ENCODE measurements at places on chromosomes 3 and 15.

GRCh38 chr15:25624504-25625177, 185.8 kb upstream of the UBE3A start:
- DNase-seq: no peak

DNA sequence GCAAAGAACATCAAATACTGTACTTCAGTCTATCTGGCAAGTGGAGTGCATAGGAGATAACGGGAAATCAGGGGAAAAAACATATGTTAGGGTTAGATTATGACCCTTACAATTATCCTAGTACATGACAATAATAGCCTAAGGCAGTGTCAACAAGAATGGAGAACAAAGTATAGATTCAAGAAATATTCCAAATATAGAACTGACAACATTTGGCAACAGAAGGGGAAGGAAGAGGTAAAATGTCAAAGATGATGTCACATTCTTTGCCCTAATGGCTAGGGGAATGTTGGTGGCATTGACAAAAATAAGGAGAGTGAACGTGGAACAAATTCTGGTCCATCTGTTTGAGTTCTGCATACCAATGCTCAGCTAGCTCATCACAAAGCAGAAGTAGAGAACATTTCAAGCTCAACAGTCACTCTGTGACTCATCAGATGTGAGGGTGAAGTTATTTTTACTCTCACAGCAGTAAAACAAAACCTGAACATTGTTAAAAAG, 15.5 kb upstream of the ATP8B4 start:
- DNase-seq: no peak

- DNase-seq: no peak
Measured at GRCh38 chr3:154971771-154972326, 108.3 kb upstream of the MME start.

DNA sequence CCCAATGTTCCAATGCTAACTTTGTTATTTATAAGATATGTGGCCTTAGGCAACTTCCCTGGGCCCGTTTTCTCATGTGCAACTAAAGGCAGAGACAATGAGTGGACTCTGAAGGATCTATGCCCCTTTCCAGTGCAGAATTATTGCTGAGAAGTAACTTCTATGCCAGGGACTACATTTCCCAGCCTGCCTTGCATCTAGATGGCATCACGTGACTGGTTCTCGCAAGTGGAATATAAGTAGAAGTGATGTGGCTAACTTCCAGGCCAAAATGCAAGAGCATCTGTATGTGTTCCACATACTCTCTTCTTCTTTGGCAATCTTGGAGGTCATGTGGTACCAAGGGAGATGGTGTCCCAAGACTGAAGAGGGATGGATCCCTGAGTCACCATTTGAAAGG, 674.4 kb downstream of the NTRK3 start:
- DNase-seq: no peak

DNA sequence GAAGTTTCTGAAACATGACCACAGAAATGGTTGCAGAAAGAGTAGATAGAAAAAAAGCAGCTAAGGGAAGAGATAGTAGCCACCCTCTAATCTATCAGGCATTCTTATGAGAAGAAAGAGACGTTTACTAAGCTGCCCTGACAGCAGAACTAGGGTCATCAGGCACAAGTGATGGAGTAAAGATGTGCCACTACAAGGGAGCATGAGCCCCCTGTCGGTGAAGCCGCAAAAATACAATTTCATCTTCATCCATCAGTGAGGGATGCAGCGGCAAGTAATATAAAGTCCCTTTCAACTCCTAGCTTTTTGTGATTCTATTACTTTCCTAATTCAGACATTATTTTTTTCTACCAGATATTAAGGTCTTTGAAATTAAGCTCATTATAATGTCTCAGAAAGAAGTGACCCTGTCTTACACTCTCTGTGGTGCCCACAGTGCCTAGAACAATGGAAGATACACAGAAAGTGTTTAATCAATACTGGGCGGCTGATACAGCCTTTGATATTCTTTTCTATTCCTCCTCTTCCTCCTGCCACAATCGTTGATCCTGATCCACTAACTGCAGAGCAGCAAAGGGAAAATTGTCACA, 651.6 kb downstream of the NTRK3 start:
- DNase-seq: no peak

GRCh38 chr3:190762801-190763200, 99.7 kb downstream of the GMNC start:
- DNase-seq: no peak
